ENCODE measurements at places on chromosomes 12 and 14.

- no peak for DNase-seq
Observed at GRCh38 chr14:105151838-105152793, 16.5 kb downstream of the JAG2 start.

GRCh38 chr12:120230326-120230973 is 29.5 kb upstream of the RPLP0 start:
- no peak for DNase-seq

DNA sequence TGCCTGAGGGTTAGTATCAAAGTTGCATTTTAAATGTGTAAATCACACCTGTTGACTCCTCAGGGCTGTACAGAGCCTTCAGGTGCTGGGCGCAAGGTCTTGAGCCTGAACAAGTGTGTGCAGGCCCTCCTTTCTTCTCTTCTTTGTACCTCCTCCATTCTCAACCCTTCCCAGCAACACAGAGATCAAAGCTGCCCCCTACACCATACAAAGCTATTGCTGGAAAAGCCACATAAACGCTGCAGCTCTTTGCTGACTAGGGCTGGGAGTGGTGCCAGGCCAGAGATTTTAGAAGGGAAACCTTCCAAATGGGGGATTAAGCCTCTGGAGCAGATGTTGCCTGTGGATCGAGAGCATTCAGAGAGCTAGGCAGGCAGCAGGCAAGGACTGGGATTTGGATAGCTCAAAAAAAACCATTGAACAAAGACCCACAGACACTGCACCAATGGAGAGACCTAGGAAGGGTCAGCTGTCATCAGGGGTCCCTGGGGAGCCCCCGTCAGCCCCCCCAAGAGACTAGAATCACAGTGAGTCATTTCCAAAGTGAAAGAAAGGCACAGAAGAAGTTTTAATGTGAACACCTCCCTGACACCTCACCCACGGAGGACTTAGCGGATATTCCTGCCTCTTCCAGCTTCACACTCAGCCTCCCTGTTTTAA is 18.2 kb upstream of the SUSD6 start:
- no peak for DNase-seq

GRCh38 chr14:36652542-36653201 is 9.0 kb upstream of the PAX9 start:
- no peak for DNase-seq

DNA sequence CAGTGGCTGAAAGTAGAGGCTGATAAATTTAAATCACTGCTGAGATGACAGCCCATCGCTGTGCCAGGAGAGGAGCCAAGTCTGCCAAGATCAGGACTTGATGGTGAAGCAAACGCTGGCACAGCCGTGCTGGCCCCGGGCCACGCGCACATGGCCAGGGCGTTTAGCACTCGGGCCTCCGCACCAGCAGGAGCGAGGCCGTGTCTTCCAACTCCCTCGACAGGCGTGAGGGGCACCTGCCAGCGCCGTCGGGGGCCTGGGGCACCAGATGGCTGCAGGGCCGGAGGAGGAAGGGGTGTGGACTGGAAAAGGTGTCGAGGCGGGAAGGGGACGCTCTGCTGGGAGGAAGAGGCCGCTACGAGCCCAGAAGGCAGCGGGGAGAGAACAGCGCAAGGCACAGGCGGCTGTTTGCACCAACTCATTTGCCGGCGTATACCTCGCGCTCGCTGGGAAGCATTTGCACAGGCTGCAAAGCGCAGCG is 29.5 kb downstream of the RIMBP2 start:
- no peak for DNase-seq

Measured in T-helper 1 cell (primary cell).